ENCODE measurements at places on chromosomes 12 and 14.

GRCh38 chr14:75832621-75833297 is 149.0 kb downstream of the TGFB3 start:
- DNase-seq: no peak

DNA sequence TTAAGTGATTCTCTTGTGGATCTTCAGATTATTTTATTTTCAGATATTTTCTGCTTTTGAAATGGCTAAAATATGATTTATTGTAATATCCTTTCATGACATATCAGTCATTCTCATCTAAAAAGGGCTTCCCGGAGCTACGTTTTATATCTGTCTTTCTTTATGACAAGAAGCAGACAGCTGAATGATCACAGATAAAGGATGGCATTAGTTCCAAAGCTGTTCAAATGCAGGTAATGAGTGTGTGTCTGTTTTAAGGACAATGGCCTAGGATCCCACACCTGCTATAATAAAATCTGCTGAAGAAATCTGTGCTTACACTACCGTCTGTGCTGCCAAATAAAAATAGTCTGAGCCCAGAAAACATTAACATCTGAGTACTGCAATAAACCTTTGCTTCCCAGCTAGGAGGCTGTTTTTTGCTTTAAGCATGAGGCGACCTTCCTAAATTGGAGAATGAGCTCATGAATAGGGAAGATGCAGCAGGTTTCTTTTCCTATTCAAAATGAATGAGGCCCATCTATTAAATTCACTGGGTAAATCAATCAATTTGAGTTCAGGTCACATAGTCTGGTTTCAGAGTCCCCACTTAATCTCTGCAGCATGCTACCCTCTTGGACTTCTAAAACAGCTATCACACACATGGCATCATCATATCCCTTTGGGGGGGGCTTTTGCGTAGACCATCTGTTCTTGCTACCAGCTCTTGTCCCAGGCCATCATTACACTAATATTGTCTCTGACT is 498.5 kb downstream of the NELL2 start:
- DNase-seq: no peak

DNA sequence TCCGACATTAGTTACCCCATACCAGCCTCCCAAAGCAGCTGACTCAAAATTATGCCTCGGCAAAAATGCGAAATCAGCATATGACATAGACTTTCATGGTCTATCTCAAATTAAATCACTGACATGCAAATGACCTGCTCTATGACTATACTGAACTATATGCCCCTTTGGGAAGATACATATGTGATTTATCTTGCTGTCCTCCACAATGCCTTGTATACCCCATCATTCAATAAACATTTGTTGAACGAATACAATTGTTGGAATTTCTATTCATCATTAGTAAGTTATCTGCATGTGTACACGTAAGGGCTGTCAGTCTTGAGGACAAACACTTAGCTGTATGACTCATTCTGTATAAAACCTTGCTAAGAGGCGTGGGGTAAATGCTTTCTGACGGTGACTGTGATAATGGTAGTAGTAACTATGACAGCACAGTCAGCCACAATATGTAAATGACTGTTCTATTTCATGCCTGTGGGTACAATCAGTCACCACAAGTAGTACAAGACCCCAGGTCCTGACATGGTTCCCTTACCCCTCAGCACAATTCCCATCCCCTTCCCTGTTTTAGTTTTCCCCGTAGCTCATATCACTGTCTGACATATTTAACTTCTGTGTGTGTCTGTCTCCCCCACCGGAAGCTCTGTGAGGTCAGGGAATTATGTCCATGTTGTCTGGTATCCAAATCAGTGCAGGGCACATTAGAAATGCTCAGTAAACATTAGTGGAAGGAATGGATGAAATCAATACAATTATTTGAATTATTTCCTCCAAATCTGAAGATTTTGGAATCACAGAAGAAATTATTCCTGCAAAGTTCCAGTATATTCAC is 42.8 kb downstream of the STXBP6 start:
- no peak for DNase-seq

GRCh38 chr14:73788701-73789551 is 62.7 kb upstream of the PTGR2 start:
- DNase-seq: no peak

DNA sequence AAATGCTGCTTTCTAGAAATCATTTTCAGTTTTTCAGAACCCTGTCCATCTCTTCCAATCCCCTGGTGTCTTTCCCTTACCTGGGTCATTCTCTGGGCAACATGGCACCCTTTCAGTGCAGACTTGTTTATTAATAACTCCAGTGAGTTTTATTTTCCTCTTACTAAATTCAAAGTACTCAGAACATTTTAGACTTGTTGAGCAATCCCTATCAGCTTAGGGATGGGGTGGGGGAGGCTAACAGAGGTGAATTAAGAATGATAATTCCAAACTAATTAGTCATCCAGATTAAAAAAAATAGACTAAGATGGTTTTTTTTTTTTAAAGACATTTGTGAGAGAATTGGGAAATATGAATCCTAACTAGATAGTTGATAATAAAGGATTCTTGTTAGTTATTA is 10.7 kb downstream of the GPRC5A start:
- DNase-seq: no peak

Measured in stimulated activated CD4-positive, alpha-beta T cell treated with anti-CD3 and anti-CD28 coated beads, Interleukin-4, amount 100 ng/mL, for 4 hours (primary cell).